ENCODE measurements at places on chromosomes 4 and X.
A peak's percentile ranks its signal among the peaks of the same experiment; 100 is the strongest.

GRCh38 chrX:4754878-4755604, 1041.6 kb upstream of the PRKX start:
- no peak overlapping the region for H3K27ac ChIP-seq
- no peak overlapping the region for H3K4me3 ChIP-seq
- H3K27me3 ChIP-seq: no peaks in the 10 kb centered on the region
- H3K36me3 ChIP-seq: no peaks in the 10 kb centered on the region
- no peak for DNase-seq
- no peaks in the 10 kb centered on the region for H3K4me1 ChIP-seq

DNA sequence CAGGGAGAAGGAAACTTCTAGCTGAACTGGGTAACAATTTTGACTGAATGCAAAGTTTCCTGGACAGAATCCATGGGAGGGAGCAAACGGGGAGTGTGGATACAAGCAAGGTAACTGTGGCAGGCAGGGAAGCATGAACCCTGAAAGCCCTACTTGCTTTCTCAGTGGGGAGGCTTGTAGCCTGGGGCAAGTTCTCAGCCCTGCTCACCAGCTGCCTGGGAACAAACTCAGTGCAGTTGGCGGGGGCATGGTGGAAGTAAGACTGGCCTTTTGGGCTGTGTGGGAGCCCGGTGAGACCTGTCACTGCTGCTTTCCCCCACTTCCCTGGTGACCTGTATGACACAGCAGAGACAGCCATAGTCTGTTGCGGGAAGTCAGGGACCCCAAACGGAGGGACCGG, 14.0 kb upstream of the TEX13B start:
- H3K4me1 ChIP-seq: no peaks in the 10 kb centered on the region
- H3K27me3 ChIP-seq: no peaks in the 10 kb centered on the region
- H3K36me3 ChIP-seq: no peaks in the 10 kb centered on the region
- DNase-seq: no peak
- H3K4me3 ChIP-seq: no peak overlapping the region
- no peak overlapping the region for H3K27ac ChIP-seq

DNA sequence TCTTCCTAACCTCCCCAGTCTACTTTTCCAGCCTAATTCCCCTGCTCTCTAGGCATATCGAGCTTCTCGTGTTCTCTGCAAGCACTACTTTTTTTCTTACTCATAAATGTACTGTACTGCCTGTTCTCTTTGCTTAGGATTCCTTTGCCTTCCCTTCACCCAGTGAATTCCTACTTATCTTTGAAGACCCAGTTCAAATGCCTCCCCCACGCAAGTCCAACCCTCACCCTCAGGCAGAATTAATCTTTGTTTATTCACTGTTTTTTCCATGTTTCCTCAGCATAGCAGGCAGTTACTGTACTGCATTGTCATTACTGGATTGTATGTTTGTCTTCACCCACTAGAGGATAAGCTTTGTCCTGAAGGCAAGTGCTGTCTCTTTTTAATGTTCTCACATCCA, 287.7 kb downstream of the BMPR1B start:
- no peak overlapping the region for H3K4me3 ChIP-seq

GRCh38 chr4:102598086-102598761, 97.1 kb downstream of the NFKB1 start:
- H3K27me3 ChIP-seq: no peaks in the 10 kb centered on the region
- H3K4me3 ChIP-seq: no peak overlapping the region
- no peaks in the 10 kb centered on the region for H3K4me1 ChIP-seq

GRCh38 chrX:20479048-20479447, 212.3 kb upstream of the RPS6KA3 start:
- H3K4me3 ChIP-seq: no peak overlapping the region
- no peak for DNase-seq
- no peaks in the 10 kb centered on the region for H3K36me3 ChIP-seq
- H3K4me1 ChIP-seq: peaks cover 52% of the 10 kb centered on the region
- no peaks in the 10 kb centered on the region for H3K27me3 ChIP-seq

DNA sequence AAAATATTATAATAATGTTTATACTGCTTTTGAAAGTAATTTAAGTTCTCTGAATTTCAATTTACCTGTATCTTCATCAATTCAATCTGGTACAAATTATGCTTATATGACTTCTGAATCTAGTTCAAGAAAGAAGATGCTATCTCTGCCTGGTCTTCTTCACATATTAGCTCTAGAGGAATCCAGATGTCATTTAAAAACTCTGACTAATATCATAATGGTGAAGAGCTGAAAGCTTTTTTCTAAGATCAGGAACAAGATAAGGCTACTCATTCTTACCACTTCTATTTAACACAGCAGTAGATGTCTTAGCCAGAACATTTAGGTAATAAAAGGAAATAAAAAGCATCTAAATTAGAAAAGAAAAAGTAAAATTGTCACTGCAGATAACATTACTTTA, 636.1 kb downstream of the ARAP2 start:
- no peaks in the 10 kb centered on the region for H3K27me3 ChIP-seq
- no peaks in the 10 kb centered on the region for H3K4me1 ChIP-seq
- H3K36me3 ChIP-seq: no peaks in the 10 kb centered on the region
- no peak overlapping the region for H3K4me3 ChIP-seq
- no peak for DNase-seq

- no peaks in the 10 kb centered on the region for H3K36me3 ChIP-seq
- H3K4me3 ChIP-seq: no peak overlapping the region
- no peaks in the 10 kb centered on the region for H3K4me1 ChIP-seq
- H3K27me3 ChIP-seq: no peaks in the 10 kb centered on the region
- peak; percentile 17 for DNase-seq
- no peak overlapping the region for H3K27ac ChIP-seq
Observed at GRCh38 chr4:142435599-142436235, 410.4 kb downstream of the INPP4B start.

DNA sequence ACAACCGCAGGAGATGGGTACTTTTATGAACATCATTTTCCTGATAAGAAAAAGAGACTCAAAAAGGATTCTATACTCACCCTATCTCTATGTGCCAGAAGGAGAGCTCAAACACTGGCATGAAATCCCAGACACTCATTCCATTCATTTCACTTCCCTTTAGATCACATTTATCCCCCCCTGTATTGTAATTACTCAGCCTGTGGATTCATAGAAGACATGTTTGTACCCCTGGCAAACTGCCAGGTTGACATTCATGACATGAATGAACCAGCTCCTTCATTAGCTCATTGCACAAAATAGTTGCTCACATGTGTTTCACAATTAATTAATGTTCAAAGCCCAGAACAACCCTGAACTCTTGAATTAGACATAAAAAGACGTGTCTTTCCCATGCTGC, 4.9 kb downstream of the SMR3A start:
- no peak for DNase-seq
- H3K36me3 ChIP-seq: no peaks in the 10 kb centered on the region
- no peaks in the 10 kb centered on the region for H3K4me1 ChIP-seq
- no peak overlapping the region for H3K27ac ChIP-seq

GRCh38 chr4:77079281-77079680, 3.5 kb upstream of the CCNI start:
- H3K27me3 ChIP-seq: no peaks in the 10 kb centered on the region
- no peaks in the 10 kb centered on the region for H3K36me3 ChIP-seq
- H3K4me3 ChIP-seq: no peak overlapping the region
- H3K4me1 ChIP-seq: peaks cover 4% of the 10 kb centered on the region
- no peak for DNase-seq

DNA sequence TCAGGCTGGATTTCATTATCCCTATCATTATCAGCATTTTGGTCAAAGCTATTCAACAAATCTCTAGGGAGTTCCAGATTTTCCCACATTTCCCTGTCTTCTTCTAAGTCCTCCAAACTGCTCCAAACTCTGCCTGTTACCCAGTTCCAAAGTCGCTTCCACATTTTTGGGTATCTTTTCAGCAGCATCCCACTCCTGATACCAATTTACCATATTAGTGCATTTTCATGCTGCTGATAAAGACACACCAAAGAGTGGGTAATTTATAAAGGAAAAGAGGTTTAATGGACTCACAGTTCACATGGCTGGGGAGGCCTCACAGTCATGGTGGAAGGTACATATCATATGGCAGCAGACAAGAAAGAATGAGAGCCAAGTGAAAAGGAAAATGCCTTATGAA, 132.8 kb upstream of the SLC7A11 start:
- no peak overlapping the region for H3K4me3 ChIP-seq
- H3K4me1 ChIP-seq: no peaks in the 10 kb centered on the region
- H3K36me3 ChIP-seq: no peaks in the 10 kb centered on the region
- no peak for DNase-seq

DNA sequence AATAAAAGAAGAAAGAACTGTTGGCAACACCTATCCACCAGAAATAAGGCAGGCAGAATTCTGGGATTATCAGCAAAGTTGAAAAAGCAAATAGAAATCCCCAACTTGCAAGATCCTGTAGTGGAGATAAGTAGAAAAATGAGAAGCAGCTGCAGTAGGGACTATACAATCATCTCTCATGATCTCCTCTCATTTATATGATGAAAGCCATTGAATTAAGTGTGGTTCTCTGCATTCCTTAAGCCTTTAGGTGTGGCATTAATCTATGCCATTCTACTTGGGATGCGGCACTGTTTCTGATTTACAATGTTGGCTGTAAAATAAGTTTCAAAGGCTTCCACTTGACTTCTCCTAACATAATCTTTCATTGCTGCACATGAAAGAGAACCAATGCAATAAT, 869.8 kb downstream of the TRAM1L1 start:
- no peaks in the 10 kb centered on the region for H3K27me3 ChIP-seq
- no peak for DNase-seq
- no peak overlapping the region for H3K4me3 ChIP-seq
- H3K27ac ChIP-seq: no peak overlapping the region
- H3K4me1 ChIP-seq: no peaks in the 10 kb centered on the region
- H3K36me3 ChIP-seq: no peaks in the 10 kb centered on the region

DNA sequence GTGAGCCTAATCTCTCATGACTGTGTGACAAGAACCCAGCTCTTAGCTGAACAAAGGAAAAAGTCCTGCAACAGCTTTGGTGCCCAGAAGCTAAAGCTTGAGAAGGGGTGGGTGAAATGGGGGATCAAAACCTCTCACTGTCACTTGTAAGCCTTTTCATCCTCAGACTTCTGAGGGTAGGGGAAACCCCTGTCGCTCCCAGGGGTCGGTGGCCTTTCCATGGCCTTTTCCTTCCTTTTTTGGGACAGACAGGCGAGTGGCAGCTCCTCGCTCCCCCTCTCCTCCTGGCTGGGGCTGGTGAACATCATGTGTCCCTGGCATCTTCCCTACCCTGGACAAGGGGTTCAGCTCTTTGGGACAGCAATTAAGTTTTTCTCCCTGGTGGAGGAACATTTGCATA, 78.2 kb downstream of the FAM47A start:
- H3K27me3 ChIP-seq: no peaks in the 10 kb centered on the region
- no peak overlapping the region for H3K27ac ChIP-seq
- DNase-seq: no peak
- no peaks in the 10 kb centered on the region for H3K36me3 ChIP-seq

- no peaks in the 10 kb centered on the region for H3K36me3 ChIP-seq
- DNase-seq: peak; percentile 39
- no peak overlapping the region for H3K4me3 ChIP-seq
- H3K27me3 ChIP-seq: no peaks in the 10 kb centered on the region
Observed at GRCh38 chrX:22748093-22748999, 251.4 kb upstream of the DDX53 start.

DNA sequence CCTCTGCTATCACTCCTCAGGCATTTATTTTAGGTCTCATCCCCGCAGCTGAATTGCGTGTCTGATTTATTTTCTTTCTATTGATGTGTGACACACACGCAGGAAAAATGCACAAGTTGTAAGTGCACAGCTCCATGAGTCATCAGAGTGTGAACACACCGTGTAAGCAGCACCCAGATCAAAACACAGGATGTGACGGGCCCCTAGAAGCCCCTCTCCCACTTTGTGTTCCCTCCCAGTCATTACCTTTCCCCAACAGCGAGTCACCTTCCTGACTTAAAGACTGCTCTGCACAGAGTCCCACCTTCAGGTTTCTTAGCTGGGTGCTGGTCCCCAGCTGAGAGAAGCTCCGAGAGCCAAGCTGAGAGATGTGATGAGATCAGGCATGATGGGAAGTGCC, 436.7 kb downstream of the MID1IP1 start:
- no peak overlapping the region for H3K27ac ChIP-seq
- H3K27me3 ChIP-seq: no peaks in the 10 kb centered on the region
- DNase-seq: no peak
- H3K36me3 ChIP-seq: no peaks in the 10 kb centered on the region
- no peak overlapping the region for H3K4me3 ChIP-seq
- H3K4me1 ChIP-seq: peaks cover 5% of the 10 kb centered on the region

DNA sequence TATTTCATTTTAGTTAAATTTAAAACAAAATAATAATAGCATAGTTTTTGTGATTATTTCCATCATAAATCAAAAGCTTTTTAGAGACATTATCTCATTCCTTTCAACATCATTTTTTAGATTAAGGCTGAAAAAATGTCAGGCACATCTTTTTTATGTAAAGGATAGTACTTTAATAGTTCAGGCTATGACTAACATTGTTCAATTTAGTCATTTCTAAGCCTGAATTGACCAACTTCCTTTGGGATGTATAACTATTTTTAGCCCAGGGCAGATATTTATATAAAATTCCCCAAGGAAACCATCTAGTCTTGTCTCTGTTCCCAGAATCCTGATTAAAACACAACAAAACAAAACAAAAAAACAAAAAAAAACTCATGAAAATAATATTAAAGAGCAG, 145.6 kb upstream of the PCDH18 start:
- no peak overlapping the region for H3K27ac ChIP-seq
- no peaks in the 10 kb centered on the region for H3K27me3 ChIP-seq
- no peak overlapping the region for H3K4me3 ChIP-seq
- no peaks in the 10 kb centered on the region for H3K4me1 ChIP-seq
- H3K36me3 ChIP-seq: no peaks in the 10 kb centered on the region
